NCI-H187 treated with DMSO at 0.1 percent for 48 hours (cell line): ENCODE measurements at places on chromosomes 2 and 18.
A peak's percentile ranks its signal among the peaks of the same experiment; 100 is the strongest.

DNA sequence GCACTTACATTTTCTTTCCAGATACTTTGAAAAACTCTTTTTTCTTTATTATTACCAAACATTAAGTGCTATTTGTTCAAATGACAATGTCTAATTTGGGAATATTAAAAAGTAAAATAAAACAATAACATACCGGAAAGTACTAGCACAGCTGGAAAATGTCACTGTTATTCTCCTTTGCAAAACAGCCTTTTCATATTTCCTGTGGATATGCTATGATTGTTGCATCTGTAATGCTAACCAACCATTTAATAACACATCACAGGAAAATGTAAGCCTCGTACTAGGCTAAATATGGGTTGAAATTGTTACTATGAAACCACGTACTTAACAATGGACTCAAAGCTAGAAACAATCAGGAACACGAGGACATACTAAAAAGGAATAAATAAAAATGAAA, 298.1 kb downstream of the CBLN2 start:
- no peak for DNase-seq

- no peak for DNase-seq
Measured at GRCh38 chr2:239661334-239662312, 260.8 kb upstream of the HDAC4 start.

GRCh38 chr2:105690566-105690965, 54.1 kb upstream of the NCK2 start:
- no peak for DNase-seq

GRCh38 chr2:163778045-163778781, 42.4 kb upstream of the FIGN start:
- DNase-seq: no peak

GRCh38 chr2:221518201-221518934, 53.7 kb downstream of the EPHA4 start:
- no peak for DNase-seq

DNA sequence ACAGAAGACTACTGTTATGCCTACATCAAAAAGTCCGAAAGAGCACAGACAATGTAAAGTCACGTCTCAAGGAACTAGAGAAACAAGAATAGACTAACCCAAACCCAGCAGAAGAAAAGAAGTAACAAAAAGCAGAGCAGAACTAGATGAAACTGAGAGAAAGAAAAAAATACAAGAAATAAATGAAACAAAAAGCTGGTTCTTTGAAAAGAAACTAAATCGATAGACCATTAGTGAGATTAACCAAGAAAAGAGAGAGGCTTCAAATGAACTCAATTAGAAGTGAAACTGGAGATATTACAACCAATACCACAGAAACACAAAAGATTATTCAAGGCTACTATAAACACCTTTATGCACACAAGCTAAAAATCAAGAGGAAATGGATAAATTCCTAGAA, 271.8 kb downstream of the MBD2 start:
- DNase-seq: no peak

GRCh38 chr18:37309861-37310260, 255.7 kb downstream of the CELF4 start:
- DNase-seq: no peak

- no peak for DNase-seq
Measured at GRCh38 chr18:23725827-23726661, 36.8 kb downstream of the LAMA3 start.

DNA sequence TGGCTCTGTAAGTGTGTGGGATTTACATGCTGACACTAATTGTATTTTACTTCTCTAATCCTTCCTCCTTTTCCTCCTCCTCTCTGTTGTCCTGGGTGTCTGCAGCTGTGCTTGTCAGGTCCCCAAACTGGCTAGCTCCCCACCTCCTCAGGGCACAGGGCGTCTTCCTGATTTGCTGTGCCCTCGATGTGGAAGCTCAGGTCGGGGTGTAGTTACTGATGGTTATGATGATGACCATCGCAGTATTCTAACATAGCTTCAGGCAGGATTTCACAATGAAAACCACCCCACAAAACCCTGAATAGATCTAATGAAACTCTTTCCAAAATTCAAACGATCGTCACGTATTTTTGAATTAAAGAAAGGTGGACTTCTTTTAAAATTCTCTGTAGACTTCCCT, 428.4 kb downstream of the TGIF1 start:
- DNase-seq: no peak

- DNase-seq: no peak
Measured at GRCh38 chr18:36711813-36712444, 116.9 kb downstream of the TPGS2 start.

- no peak for DNase-seq
Measured at GRCh38 chr2:101477556-101477955, 2.6 kb upstream of the RFX8 start.

- DNase-seq: no peak
Measured at GRCh38 chr2:191150230-191150599, 579 bp downstream of the STAT4 start.

GRCh38 chr2:221571551-221572218, 419 bp downstream of the EPHA4 start:
- DNase-seq: no peak

GRCh38 chr2:190862571-190862991, 18.0 kb upstream of the GLS start:
- peak; percentile 15 for DNase-seq

DNA sequence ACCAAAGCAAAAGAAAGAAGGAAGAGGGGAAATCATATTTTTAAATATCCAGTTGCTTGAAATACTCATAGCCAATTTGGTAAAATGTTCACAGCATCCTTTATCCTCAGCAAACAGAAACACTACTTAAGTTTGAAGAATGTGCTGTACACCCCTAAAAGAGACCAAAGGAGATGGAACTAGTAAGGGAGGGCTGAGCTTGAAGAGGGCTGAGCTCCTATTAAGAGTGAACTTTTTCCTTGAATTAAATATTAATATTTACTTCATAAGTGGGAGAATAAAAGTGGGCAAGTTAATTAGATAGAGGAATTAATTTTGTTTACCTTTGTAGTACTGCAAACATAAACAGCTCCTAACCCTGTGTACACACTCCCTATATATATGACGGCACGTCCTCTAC, 7.0 kb downstream of the EVX2 start:
- no peak for DNase-seq

GRCh38 chr18:51170664-51171063, 26.8 kb downstream of the MEX3C start:
- DNase-seq: no peak

DNA sequence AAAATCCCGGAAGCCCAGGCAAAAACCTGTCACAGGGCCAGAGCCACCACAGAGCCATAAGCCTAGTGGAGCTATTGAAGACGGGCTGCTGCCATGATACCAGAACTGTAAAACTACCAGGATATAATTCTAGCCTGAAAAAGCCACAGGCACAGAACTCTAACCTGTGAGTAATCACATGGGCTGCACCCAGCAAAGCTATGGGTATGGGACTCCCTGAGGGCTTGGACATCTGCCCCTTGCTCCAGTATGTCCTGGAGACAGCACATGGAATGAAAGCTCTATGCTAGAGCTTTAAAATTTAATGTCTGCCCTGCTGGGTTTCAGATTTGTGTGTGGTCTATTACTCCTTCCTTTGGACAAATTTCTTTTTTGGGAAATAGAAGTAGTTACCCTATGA, 2183.6 kb upstream of the CELF4 start:
- no peak for DNase-seq

DNA sequence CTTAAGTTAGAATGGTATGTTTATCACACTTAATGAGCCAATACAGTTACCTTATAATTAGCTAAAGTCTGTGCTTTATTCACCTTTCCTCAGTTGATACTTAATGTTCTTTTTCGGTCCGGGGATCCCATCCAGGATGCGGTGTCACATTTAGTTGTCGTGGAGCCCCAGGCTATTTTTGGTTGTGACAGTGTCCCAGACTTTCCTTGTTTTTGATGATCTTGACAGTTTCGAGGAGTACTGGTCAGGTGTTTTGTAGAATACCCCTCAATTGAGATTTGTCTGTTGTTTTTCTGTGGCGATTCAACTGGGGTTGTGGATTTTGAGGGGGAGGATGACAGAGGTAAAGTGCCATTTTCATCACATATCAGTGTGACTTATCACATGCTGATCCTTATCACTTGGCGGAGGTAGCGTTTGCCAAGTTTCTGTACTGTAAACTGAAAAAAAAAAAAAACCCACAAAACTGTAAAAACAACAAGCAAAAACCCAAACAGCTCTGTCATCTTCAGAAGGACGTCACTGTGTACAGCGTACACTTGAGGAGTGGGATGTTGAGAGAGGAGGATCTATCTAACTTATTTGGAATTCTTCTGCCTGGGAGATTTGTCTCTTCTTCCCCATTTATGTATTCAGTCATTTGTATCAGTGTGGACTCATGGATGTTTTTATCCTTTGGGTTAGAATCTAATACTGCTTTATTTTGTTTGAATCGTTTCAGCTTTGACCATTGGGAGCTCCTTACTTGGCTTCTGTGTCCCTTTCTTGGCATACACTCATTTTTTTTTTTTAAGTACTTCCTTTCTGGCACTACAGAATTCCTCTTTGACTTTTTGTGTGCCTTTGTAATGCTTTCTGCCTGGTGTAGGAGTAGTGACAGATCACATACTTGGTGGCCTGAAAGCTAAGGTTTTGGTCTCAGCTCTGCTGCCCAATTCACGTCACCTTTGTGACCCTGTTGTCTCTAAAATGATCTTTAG, 68.1 kb downstream of the FMNL2 start:
- no peak for DNase-seq

DNA sequence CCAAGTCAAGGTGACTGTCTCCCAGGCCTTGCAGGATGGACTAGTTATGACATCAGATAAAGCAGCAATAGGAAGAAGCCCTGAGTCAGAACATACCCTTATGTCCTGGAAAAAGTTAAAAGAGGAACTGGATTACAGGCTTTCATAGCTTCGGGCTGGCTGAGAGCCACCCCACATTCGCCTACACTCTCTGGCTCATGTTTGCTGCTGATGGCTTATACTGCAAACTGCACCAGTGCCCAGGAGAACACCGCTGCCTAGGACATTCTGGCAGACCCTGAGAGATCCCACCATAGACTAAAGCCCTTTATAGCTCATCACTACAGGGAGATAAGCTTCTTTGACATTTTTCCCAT, 20.3 kb downstream of the SLC8A1 start:
- no peak for DNase-seq

- DNase-seq: no peak
Measured at GRCh38 chr2:1157107-1157506, 206.5 kb downstream of the SNTG2 start.

GRCh38 chr2:16566701-16567100, 98.9 kb downstream of the CYRIA start:
- DNase-seq: no peak

GRCh38 chr2:176744146-176744545, 468.4 kb upstream of the HNRNPA3 start:
- DNase-seq: no peak

DNA sequence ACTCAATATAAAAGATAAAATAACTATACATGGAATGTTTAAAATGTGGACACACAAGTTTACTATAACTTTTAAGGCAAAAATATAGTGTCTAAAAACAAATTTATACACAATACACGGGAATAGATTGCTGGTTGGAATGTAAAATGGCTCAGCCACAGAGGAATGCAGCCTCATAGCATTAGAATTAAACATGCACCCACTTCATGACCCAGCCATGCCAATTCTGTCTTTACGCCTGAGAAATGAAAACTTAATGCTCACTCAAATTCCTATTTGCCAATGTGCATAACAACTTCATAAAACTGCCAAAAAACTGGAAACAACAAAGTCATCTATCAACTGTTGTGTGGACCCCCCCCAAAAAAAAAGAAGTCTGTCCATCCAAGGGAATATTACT, 1006.6 kb upstream of the POU3F3 start:
- no peak for DNase-seq

DNA sequence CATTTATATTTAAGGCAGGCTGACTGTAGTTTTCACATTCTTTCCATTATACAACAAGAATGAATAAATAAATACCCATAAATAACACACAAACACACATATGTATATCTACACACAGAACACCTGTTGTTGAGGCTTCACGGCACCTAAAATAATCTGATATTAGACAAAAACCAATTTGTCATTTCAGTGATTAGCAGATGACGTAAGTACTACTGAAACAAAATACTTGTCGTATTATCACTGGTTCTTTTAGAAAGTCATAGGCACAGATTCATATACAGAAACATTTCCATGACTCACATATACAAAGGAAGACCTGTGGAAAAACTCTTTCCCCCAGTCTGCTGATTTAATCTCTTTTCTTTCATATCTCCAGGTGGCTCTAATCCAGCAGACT, 1113.4 kb upstream of the FANCL start:
- no peak for DNase-seq

- no peak for DNase-seq
Measured at GRCh38 chr18:3664563-3665178, 214.7 kb downstream of the TGIF1 start.

GRCh38 chr2:69203166-69203985, 183.7 kb downstream of the GFPT1 start:
- DNase-seq: no peak

DNA sequence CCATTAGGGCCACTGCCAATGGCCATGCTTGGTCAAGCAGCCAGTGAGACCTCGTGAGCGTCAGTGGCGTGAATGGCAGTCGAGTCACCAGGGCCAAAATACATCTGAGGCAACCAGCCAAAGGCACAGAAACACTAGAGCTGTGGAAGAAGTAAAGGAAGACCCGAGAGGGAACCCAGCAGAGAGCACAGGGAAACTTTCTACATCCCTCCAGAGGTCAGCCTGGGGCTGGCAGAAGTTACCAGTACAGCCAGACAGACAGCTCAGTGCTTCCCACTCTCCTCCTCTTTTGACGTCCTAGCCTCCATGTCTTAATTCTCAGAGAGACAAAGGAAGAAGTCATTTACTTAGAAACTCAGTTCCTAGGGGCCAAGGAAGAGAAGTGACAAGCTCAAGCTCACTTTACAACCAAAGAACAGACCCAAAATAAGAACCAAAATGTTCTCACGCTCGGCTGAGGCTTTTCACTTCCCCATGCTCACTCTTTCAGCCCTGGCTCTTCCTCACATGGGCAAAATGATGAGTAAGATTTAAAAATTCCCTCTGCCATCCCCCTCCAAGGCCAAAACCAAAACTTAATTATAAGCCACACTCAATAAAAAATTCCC, 8.7 kb downstream of the CYRIA start:
- no peak for DNase-seq

DNA sequence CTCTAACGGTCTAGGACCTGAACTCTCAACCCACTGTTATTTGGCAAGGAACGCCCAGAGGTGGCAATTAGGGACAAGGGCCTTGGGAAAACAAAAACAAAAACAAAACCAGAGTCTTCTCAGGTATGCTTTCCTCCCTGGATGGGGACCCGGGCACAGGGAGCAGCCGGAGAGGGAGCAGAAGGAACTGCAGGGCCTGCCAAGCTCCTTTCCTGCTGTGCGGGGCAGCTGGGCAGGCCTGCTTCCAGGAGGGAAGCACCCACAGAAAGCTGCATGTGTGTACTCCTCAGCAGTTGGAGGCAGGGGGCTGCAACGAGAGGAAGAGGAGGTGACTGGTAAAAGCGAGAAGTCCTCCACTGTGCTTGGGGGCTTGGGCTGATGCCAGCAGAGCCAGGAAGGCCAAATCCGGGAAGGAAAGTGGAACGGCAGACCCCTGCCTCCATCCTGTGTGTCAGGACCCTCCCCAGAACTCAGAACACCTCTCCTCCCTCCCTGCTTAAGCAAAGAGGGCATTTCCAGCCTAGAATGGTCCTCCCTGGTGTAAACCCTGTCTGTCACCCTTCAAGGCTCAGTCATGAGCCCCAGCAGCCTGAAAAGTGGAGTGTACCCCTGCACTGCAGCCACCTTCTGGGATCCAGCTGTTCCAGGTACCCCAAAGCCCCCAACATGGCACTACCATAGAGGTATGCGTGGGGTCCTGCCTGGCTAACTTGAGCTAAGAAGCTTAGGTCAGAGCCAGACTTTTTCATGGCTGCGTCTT, 56.3 kb downstream of the DNMT3A start:
- no peak for DNase-seq

GRCh38 chr2:237693291-237693994, 66.1 kb downstream of the LRRFIP1 start:
- DNase-seq: no peak
